ENCODE measurements at places on chromosomes 13 and 19.

- no peak for ATAC-seq
Measured at GRCh38 chr13:34172048-34172447, 354.1 kb downstream of the RFC3 start.

DNA sequence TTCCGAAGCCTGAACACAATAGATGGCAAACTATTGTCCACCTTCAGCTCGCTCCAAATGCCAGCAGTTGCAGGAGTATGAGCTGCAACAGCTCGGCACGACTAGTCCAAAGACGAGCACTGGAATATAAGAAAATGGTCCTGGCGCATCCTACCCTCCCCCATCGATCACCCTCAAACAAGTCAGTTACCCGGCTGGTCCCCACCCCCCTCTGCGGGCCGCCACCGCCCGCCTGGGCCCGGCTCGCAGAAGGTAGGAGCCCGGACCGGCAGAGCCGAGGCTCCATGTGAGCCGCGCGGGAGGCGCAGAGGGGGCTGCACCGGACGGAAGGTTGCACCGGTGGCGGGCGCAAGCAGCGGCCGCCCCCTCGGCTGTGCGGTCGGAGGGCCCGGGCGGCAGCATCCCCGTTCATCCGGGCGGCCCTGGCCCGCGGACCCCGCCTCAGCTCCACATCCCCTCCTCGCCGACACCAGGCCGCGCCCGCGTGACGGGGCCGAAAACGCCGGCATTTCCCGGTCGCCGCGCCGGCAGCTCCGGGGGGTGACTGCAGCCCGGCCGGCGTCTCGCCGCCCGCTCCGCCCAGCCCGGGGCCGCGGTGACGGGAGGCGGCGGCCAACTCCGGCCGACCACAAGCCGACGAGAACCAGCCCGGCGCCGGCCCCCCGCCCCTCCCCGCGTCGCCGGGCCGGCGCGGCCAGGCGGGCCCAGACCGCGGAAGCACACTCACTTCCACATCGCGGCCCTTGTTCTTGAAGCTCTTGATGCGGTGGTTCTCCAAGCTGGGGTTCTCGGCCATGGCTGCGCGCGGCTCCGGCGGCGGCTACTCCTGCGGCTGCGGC is 552 bp downstream of the KPNA3 start:
- peak; percentile 50 for ATAC-seq

DNA sequence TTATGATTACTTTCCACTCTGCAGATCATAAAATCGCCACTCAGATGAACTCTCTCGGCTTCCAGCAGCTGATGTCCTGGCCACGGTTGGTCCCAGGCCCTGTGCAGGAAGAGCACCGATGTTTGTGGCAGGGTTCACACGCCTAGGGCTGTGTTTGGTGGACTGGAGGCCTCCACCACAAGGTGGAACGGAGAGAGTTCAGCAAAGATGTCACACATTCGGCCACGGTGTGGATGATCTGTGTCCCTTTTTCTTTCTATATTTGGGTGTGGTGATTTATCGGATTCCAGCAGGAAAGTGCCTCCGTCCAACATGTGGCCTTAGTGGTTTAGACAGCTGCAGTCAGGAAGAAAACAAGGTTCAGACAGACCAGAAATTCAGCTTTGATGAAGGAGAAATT is 521 bp upstream of the SHISA2 start:
- ATAC-seq, result no peak

DNA sequence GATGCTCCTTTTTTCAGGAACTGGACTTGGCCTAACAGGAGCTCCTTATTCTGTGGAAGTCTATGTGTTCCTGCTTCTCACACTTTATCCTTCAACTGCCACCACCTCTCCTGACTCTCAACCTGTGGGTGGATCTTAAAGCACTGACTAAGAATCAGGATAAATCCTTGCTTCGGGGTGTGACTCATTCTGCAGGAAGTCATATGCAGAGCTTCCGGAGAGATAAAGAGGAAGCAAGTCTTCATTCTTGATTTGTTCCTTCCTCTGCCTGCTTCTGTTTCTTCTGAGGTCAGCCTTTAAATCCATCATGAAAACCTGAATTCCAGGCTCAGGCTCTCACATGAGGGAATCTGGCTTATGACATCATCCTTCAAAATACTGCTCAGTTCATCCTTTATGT is 137.1 kb upstream of the ATXN8OS start:
- ATAC-seq, result no peak

GRCh38 chr19:2060884-2061494 is 9.9 kb upstream of the MKNK2 start:
- peak; percentile 65 for ATAC-seq

DNA sequence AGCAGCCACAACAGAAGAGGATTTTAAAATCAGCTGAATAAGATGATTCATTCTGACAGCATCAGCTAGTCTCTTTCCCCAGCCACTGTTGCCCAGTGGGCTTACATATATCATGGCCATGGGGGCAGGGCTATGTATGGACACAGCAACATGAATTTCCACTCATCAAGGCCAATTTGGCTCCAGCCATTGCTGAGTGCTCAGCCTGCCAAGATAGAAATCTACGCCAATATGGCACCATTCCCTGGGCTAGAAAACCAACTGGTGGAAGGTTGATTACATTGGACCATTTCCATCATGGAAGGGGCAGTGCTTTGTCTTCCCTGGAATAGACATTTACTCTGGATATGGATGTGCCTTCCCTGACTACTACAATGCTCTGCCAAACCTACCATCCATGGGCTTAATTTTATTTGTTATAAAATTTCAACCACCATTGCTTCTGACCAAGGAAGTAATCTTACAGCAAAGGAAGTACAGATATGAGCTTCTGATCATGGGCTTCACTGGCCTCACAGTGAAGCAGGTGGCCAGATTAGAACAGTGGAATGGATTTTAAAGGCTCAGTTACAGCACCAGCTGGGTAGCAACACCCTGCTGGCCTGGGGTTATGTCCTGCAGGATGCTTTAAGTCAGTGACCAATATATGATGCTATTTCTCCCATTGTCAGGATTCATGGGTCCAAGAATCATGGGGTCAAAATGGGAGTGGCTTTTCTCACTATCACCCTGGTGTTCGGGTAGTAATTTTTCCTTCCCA is 9.8 kb upstream of the ALOX5AP start:
- ATAC-seq, result no peak

GRCh38 chr19:42306646-42307045 is 4.2 kb upstream of the PAFAH1B3 start:
- ATAC-seq, result no peak

- ATAC-seq, result no peak
Measured at GRCh38 chr13:37618554-37618953, 20.0 kb upstream of the POSTN start.

DNA sequence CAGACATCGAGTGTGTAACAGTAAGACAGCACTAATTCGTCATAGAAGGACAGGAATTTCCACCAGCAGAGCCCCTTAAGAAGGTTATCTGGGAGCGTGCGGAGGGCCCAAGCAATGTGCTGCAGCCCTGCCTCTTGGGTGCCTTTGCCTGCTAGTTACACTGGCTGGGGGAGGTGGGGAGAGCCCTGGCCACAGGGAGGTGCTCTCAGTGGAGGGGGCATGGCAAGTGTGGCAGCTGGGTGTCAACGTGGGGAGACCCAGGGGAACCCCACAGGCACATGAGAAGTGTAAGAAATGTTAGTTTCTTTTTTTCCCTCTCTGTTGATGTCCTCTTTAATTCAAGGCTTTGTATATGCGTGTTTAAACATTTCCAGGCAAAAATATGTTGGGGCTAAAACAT is 50.9 kb upstream of the TMTC4 start:
- ATAC-seq, result no peak

- no peak for ATAC-seq
Measured at GRCh38 chr13:26596458-26596857, 39.0 kb downstream of the WASF3 start.

GRCh38 chr13:83024955-83025594 is 857.2 kb downstream of the SLITRK1 start:
- ATAC-seq, result no peak

DNA sequence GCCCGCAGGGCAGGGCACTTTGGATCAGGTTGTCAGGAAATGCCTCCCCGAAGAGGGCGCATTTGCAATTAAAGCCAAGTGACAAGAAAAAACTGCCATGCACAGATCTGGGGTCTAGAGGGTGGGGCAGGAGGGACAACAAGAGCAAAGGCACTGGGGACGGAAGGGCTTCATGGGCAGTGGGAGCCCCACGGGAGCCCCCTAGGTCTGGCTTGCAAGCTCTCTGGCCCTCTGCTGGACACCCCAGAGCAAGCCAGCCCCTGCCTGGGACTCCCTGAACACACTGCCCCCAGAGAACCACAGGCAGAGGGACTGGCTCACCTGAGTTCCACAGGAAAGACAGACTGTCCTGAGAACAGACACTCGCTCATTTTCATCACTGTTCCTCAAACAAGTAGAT is 30.2 kb upstream of the C19orf12 start:
- ATAC-seq, result peak; percentile 53

GRCh38 chr13:46166947-46167610 is 14.9 kb downstream of the LCP1 start:
- no peak for ATAC-seq

GRCh38 chr19:10946958-10947657 is 13.7 kb upstream of the SMARCA4 start:
- ATAC-seq, result no peak

DNA sequence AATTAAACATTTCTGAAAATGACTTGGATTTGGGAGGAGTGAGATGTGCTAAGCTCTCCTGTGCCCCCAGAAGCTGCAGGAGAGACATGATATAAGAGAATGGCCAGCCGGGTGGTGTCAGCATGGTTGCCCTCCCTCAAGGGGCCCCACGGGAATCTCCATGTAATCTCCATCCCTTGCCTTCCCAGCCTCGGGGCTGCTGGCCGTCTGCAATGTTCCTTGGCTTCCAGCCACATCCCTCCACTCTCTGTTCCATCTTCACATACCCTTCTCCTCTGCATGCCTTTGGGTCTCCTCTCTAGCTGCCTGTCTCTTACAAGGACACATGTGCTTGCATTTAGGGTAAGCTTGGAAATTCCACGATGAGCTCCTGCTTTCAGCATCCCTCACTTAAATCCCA is 172.0 kb downstream of the TSHZ3 start:
- ATAC-seq, result no peak

DNA sequence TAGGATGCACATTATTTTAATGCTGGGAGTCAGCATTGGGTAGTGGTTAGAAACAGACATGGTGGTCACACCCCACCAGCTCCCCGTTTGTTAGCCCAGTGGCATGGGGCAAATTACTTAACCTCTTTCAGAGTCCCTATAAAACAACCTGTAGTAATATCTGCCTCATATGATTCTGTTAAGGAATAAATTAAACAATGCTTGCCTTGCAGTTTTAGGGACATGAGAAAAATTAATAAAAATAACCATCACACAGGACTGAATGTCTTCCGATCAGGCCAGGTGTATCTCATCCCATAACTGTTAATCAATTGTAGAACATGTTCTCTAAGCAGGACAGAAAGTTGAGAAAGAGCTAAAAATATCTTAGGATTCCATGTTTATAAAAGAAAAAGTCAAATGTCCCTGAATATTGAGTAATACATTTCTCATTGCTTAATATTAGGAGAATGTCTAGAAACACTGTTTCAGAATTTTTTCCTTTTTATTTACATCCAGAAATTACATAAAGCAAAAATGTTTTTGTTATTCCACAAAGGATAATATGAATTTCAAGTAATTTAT is 196.5 kb downstream of the GPC6 start:
- no peak for ATAC-seq

- ATAC-seq, result no peak
Measured at GRCh38 chr19:32876919-32877285, 7.3 kb upstream of the SLC7A9 start.

DNA sequence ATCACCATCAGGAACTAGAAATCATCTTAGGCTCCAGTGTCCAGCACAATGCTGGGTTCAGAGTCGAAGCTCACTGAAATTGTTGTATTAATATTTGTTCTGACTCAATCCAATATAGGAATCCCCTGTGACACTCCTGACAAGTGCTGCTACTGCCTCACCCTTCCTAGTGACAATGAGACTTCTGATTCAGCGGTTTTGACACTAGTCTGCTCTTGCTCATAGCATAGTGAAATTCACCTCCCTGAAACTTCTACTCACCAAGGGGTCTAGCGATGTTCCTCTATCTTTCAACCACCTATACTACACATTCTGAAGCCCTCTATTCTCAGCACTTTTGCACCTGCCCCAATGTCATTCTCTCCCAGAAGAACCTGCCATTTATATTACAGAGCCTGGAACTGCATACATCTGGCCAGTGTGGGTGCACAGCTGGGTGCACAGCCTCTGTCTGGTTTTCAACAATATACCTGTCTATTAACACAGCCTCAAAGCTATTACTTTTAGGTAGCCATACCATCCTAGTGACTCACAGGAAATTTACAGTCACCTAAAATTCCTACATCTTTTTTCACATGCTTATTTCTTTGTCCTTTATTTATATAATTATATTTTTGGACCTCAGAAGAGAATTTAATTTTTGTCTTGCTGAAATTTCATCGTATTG is 88.3 kb downstream of the DOCK9 start:
- ATAC-seq, result no peak

DNA sequence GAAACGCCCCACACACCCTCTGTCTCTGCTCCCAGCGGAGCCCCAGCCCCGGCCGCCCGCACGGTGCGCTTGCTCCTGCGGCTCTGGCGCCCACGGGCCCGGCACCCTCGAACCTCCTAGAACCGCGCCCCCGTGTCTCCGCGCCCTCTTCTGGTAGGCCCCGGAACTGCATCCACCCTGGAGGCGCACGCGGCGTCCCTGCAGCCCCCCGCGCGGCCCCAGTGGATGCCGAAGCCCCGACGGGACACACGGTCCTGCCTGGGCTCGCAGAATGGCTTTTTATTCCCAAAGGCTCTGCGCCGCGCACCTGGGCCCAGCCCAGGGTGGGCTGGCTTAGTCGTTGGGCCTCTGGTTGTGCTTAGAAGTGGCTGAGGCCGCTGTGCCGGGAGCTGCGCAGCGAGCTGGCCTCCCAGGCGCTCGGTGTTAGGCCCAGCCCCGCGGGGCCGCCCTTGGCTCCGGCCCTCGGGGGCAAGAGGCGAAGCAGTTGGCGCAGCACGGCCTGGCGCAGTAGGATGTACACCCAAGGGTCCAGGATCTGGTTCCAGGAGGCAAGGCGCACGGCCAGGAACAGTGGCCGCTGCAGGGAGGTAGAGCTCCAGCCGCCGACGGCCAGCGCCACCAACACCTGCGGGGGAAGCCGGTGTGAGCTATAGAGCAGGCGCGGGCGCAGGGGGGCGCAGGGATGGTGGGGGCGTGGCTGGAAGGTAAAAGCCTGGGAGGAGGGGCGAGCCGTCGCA is 2.8 kb downstream of the PTGER1 start:
- peak; percentile 68 for ATAC-seq

DNA sequence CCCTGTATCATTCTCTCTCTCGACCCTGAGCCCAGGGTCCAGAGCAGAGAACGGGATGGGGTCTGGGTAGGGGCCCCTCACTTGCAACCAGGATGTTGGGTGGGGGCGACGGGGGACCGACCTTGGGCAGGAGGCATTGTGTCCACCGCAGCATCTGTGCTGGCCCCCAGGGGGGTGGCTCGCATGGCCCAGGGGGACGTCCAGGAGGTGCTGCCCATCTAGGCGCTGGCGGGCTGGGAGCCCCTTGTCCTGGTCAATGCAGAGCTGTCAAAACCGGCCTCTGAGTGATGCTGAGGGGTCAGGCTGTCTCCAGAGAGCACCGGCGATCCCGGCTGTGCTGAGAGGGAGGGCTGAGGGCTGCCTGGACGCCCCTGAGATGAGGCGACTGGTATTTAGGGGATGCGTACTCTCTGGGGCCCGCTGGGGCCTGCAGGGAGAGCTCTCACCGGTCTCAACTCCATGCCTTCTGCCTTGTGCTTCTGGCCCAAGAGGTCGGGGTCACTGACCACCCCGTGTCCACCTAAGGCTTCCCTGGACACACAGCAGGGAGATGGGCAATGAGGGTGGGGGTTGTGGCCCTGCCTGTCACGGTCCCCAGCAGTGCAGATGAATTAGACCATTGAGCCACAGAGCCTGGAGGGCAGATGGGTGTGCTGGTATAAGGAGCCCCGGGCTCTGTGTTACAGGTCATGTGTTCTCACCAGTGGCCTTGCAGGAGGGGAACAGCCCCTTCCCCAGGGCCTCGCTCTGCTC is 8.6 kb downstream of the RPS9 start:
- ATAC-seq, result peak; percentile 2
